ENCODE measurements at places on chromosomes 16 and 17.

GRCh38 chr17:7573324-7574080 is 5.9 kb upstream of the CD68 start:
- peak; percentile 72 for DNase-seq

- no peak for DNase-seq
Observed at GRCh38 chr17:48565022-48565554, 13.1 kb downstream of the HOXB4 start.

DNA sequence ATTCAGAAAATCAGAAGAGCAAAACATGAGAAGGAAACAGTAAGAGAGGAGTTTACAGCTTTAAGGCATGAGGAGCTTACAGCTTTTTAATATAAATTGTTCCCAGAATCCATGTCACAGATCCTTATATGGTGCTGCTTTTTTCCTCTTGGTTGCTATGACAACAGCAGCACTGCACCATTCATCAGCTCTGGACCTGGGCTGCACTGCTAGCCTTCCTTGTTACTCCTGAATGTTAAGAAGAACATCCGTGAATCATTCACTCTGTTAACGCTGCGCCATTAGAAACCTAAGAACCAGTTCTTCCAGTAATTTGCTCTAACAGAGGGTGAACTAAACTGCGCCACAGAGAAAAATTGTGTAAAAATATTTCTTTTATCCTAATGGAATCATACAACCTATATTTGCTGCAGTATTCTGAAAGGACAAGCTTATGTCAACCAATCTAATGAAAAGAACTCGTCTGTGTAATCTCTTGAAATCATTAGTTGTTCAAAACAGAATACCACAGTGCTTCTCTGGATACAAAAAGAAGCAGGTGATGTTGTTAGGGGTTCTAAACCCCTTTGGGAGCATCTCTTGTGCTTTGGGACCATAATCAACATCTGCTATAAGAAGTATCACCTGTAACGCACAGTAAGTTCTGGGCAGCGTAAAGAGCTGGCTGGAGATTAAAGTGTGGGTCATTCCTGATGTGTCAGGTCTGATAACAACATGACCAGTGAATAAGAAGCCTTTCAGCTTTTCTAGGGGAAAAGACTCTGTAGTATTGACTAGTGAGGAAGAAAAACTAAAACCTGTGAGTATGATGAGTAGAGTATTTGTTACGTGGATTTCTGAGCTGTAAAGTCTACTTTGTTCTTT is 151.2 kb downstream of the TANC2 start:
- peak; percentile 15 for DNase-seq

- DNase-seq, result no peak
Observed at GRCh38 chr16:85982563-85982939, 83.6 kb downstream of the IRF8 start.

GRCh38 chr16:72945611-72946010 is 102.3 kb downstream of the ZFHX3 start:
- DNase-seq, result no peak

DNA sequence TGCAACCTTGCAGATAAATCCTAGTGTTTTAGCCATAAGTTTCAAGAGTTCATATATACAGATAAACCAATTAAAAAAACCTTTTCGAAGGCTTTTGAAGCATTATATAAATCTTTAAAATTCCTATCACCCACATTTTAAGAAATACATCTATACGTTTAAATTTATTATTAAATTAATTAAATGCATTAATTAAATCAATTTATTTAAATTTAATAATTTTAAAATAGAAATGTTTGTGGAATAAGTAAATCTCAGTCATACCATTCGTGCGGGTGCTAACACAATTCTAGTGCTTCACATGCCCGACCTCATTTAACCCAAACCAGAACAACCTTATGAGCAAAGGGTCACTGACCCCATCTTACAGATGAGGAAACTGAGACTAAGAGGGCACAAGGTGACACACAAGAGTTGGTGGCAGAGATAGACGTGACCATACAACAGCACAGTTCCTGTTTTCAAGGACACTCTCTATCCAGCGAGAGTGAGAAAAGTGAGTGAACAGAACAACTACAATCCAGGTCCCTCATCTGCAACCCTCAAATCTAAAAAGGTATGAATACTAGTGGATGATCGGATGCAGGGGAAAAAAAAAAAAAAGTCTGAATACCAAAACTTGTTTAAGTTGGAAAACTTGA is 1.4 kb downstream of the NSMCE1 start:
- no peak for DNase-seq

DNA sequence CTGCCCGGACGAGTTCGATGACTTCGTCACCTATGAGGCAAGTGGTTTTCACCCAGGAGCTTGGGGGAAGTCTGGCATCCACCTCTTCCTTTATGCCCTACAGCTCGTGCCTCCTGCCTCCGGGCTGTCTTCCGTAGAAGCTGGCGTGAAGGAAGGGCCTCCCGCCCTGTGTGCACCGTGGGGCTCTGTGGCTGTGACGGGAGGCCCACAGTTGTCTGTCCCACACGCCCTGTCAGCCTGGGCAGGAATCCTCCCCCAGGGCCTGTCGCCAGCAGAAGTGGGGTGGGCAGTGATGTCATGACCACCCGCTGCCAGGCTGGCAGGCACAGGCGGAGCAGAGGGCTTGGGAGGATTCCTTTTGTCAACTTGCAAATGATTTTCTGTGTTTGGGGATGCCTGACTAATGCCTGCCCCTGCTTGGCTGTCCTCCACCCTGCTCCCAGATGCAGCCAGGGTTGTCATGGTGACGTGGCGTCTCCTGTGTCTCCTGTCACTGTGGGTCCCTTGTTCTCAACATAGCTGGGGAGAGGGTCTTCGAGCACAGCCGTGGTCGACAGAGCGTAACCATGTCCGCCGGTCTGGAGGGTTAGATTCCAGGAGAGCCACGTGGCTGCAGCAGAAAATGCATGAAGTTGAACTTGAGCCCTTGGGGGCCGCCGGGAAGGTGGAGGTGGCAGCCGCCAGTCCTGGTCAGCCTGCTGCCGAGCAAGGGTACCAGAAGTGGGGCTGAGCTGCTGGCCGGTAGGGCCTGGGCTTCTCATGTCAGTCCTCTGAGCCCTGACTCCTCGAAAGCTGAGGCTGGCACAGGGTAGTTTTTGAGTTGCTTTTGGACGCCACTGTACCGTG is 46.1 kb downstream of the RAB11FIP3 start:
- no peak for DNase-seq

GRCh38 chr16:26175944-26176343 is 484.2 kb downstream of the HS3ST4 start:
- DNase-seq, result no peak

- no peak for DNase-seq
Observed at GRCh38 chr17:1511290-1511689, 5.1 kb downstream of the INPP5K start.

- no peak for DNase-seq
Observed at GRCh38 chr17:17700251-17700969, 19.2 kb downstream of the RAI1 start.

GRCh38 chr16:4135537-4135936 is 19.3 kb upstream of the ADCY9 start:
- DNase-seq, result no peak

GRCh38 chr16:660459-661183 is 7.3 kb upstream of the RHOT2 start:
- peak; percentile 78 for DNase-seq

DNA sequence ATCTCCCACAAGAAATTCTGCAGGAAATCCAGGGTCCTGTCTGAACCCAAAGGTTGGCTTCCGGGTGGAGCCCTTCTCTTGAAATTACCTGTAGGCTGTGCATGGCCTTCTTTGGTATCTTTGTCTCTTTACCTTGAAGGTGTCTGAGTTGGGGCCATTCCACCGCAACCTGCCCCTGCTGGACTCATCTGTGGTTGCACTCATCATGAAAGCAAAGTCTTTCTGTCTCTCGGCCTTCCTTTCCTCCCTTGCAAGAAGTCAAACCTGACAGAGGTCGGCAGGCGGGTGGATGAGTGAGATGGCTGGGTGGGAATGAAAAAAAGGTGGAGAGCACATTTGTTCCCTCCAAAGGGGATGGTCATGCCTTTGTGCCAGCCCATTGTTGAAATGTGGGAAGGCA is 25.1 kb downstream of the SALL1 start:
- no peak for DNase-seq

GRCh38 chr16:30033270-30033669 is 2.2 kb upstream of the TLCD3B start:
- no peak for DNase-seq

GRCh38 chr17:81345228-81346089 is 49.8 kb upstream of the BAHCC1 start:
- DNase-seq, result peak; percentile 66

DNA sequence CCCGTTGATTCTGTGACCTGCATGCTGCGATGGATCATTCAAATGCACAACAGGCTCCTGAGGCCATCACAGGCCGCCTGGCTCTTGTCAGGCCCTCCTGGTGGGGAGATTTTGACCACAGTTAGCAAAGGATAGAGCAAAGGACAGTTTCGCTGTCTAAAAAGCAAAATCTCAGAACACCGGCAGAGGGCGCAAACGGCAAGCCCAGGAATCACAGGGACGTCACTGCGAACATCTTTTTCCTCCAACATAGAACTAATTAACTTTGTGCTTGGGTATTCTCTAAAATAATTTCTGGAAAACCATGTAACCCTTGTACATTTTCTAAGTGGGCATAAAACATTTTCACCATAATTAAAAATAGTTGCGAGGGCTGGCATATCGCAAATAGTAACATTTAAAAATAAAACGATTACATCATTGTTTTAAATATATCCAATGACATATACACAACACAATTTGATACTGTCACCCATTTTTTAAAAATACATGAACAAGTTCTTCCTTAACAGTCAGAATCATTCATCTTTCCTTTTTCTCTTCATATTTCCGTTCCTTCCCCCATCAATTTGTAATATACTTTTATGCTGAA is 19.7 kb upstream of the SLC47A1 start:
- no peak for DNase-seq

- DNase-seq, result peak; percentile 46
Observed at GRCh38 chr17:36755586-36755985, 154.2 kb downstream of the MRM1 start.

DNA sequence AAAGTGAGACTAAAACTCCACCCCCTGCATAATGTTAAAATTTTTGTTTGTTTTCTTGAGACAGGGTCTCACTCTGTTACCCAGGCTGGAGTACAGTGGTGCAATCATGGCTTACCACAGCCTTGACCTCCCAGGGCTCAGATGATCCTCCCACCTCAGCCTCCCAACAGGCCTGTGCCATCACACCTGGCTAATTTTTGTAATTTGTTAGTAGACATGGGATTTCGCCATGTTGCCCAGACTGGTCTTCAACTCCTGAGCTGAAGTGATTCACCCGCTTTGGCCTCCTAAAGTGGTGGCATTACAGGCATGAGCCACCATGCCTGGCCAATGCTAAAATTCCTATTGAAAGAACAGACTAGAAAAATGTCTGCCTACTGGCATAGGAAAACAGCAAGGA is 103.8 kb downstream of the TRIM37 start:
- DNase-seq, result no peak

- no peak for DNase-seq
Observed at GRCh38 chr17:2218426-2218825, 85.2 kb downstream of the SMG6 start.

DNA sequence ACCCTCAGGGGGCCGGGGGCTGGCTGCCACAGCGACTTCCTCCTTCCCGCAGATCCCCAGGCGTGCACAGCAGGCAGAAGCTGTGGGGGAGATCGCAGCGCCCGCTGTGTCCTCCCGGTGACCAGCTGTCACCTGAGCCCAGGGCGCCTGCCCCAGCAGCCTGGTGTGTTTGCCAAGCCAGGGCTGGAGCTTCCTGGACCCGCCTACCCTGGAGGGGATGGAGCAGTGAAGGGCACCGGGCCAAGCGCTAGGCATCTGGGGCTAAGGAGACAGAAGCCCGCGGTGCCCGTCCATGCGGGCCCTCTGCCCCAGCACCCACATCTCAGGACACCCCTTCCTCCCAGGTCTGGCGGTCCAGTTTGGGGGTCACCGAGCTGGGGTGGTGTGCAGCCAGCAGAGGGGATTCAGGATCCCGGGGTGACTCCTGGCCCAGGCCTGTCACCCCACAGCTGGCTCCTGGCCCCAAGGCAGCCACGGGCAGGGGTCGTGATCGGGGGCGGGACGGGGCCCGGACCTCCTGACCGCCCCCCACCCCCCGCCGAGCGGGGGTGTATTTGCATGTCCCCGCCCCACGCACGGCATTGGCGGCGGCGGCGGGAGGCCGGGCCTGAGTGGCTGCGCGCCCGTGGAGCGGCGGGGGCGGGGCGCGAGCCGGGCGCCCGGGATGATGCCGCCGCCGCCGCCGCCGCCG is at the start of gene RAB26:
TSS of gene RAB26 (plus strand) at position 645 of the 691 bp plus-strand sequence. CDS start 159 bp downstream, outside the sequence.
- peak; percentile 96 for DNase-seq

DNA sequence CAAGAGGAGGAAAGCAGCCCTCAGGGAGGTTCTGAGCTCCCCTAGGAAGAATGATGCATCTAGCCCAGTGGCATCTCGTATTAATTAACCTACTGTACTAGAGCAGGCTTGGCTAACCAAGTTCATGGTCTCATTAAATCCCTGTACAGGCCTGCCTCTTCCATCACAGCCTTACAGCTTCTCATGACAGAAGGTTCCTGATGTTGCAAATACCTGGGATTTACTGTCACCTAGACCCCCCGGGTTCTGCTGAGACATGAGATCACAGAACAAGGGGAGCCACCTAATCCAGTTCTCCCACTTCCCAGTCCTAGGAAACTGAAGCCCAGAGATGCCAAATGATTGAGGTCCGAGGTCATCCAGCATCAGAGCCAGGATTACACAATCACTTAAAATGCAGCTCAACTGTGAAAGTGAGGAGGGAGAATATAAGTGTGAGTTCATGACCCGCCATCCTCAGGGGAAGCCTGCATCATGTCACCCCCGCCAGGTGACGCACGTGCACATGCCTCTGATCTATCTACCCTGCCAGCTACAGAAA is 23.9 kb downstream of the ACLY start:
- DNase-seq, result no peak

DNA sequence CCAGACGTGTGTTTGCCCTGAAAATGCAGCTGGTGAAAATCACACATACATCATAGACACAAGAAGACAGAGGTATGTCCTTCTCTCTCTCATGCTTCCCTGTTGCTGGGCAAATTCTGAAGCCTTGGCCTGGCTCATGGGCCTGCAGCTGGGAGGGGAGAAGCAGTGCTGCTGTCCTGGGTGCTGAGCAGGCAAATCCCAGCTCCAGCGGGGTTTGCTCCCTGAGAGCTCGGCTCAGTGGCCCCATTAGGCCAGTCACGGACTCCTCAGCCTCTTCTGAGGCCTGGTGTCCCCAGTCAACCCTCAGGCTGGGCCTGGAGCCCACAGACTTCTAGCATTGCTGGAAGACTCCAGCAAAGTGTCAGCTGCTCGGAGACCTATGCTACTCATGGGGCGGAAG is 11.7 kb downstream of the RHBDL3 start:
- DNase-seq, result no peak

- DNase-seq, result no peak
Observed at GRCh38 chr17:44209786-44210341, 9.6 kb downstream of the UBTF start.

DNA sequence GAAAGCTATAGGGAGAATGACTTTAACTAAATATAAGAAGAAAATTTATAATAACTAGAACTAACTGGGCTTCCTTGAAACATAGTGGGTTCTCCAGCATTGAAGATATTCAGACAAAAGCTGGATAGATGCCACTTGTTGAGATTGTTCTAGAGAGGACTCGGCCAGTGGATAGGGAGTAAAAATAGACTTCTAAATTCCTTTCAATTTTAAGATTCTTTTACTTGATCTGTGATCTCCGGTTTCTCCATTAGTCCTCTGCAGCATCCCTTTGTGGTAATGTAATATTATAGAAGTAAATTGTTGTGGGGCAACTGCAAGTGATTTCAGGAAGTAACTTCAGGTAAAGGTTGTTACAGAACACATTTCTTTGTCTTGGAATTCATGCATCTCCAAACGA is 10.3 kb upstream of the RARA start:
- DNase-seq, result no peak

All from NCI-H2029 (cell line).